ENCODE measurements at places on chromosomes 6 and 20. TPM values are rescaled to one million over a fixed set of nuclear protein-coding genes. Genes with fewer than 3 reads are reported as not detected.

HAO1 gene
- not detected for total RNA-seq

TSPO2 gene
- not detected for total RNA-seq

NHSL1 gene
- 0.18 TPM for total RNA-seq

DNA sequence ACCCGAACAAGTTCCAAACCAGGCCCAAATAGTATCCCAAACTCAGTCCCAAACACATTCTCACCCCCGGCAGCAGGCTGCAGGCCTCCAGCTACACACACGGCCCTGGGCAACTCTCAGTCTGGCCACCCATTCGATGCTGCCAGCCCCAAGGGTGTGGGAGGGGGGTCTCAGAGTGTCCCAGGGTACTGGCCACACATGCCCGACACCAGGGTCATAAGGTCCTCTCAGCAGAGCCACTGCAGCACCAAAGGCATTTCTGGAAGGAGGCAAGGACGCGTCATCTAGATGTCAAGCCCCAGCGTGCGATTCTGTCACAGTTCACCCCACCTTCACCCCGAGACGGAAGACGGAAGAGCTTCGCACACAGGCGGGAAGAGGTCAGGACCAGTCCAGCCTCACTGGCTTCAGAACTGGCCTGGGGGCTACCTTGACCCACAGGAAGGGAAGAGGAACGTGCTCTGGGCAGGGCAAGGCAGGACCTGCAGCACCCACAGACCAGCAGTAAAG is 9.5 kb downstream of the MYL9 start:
- no peak overlapping the region for H3K27ac ChIP-seq
- no peak overlapping the region for H3K4me3 ChIP-seq

DNA sequence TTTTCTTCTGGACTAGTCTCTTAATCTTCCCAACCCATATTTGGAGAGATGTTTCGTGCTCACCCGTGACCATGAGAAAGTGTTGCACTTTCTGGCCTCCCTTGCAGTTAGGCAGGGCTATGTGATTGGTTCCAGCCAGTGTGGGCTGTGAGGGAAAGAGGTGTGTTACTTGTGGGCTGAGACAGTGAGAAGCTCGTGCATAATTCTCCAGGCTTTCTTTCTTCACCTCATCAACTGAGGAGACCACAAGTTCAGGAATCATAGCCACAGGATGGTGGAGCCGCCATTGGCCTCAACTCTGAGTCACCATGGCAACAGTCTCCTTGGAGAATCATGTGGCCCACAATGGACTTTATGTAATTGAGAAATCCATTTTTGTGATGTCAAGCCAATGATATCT is 57.5 kb upstream of the FUCA2 start:
- H3K36me3 ChIP-seq: no peaks in the 10 kb centered on the region
- no peak overlapping the region for H3K27ac ChIP-seq
- no peak overlapping the region for H3K4me3 ChIP-seq
- peaks cover 28% of the 10 kb centered on the region for H3K4me1 ChIP-seq

DNA sequence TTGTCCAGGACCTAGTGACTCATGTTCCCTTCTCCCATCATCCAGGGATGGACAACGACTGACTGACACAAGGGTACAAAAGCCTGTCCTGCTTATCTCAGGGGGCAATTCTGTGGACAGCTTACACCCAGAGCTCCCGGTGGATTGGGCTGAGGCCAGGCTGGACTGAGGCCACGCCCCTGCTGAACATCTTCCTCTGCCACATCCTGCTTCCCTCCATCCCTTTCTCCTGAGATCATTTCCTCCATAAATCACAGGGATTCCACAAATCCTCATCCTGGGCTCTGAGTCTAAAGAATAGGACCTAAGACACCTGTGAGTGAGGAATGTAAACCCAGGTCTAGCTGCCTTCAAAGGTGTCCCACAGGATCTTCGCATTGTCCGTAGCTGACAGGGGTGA is 30.4 kb upstream of the RNF24 start:
- H3K27ac ChIP-seq: no peak overlapping the region
- no peaks in the 10 kb centered on the region for H3K36me3 ChIP-seq
- no peak overlapping the region for H3K4me3 ChIP-seq
- DNase-seq: no peak
- peaks cover 4% of the 10 kb centered on the region for H3K4me1 ChIP-seq

DNA sequence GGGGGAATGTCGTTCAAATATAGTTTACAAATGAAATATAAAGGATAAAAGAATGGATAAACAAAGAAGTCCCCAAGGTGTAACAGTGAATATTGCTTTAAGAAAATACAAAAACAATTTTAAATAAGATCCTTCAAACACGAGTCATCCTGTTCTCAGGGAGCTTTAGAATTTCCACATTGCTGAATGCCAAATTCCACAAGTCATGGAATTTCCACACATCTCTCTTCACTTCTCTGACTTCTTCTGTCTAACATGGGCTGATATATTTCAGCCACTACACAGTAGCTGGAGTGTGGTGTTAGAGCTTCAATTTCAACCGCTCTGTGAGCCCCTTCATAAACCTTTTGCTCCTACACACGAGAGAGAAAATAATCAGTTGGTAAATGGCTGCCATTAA is 28.0 kb downstream of the IL22RA2 start:
- no peak overlapping the region for H3K27ac ChIP-seq
- no peak overlapping the region for H3K4me3 ChIP-seq
- no peaks in the 10 kb centered on the region for H3K36me3 ChIP-seq
- no peak for DNase-seq

- peaks cover 29% of the 10 kb centered on the region for H3K27me3 ChIP-seq
- no peak overlapping the region for H3K27ac ChIP-seq
- no peak overlapping the region for H3K4me3 ChIP-seq
- DNase-seq: no peak
- H3K36me3 ChIP-seq: no peaks in the 10 kb centered on the region
Measured at GRCh38 chr20:62553136-62553837, 77.5 kb upstream of the GATA5 start.

DNA sequence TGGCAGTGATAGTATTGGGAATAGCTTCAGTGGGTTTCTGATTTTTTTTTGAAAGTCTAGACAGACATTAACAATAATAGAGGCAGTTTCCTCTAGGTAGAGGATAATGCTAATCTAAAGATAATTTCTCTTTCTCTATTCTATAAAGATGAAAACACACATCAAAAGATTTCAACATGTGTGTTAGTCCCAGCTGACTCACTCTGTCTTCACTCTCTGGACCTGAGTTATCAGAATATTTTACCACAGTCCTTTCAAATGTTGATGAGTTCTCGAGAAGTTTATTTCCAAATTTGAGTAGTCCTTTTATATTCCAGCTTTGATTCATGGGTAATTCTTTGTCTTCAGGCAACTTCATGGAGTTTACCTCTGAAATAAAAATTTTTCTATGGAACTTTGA is 17.1 kb downstream of the RPRD1B start:
- H3K27me3 ChIP-seq: no peaks in the 10 kb centered on the region
- peaks cover 50% of the 10 kb centered on the region for H3K4me1 ChIP-seq
- no peak for DNase-seq
- H3K4me3 ChIP-seq: no peak overlapping the region
- H3K27ac ChIP-seq: peak overlapping the region; percentile 69

GRCh38 chr6:85756982-85757381 is 114.3 kb upstream of the SYNCRIP start:
- peaks cover 5% of the 10 kb centered on the region for H3K27me3 ChIP-seq
- H3K27ac ChIP-seq: no peak overlapping the region
- H3K36me3 ChIP-seq: no peaks in the 10 kb centered on the region
- no peak for DNase-seq

DNA sequence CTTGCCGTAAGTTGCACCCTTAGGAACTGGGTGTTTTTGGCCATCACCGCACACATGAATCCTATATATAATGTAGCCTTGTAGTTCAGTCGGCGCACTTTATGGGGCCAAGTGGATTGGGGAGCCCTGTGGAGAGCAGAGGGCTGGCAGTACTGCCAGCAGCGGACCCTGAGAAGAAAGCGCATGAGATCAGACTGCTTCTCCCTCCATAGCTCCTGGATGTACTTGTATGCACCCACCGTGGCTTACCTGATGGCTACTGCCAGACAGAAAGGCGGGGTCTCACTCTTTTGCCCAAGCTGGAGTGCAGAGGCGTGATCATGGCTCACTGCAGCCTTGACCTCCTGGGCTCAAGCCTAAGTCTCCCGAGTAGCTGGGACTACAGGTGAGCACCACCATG is 32.8 kb upstream of the OVOL2 start:
- no peak overlapping the region for H3K27ac ChIP-seq
- H3K4me3 ChIP-seq: no peak overlapping the region
- DNase-seq: no peak
- no peaks in the 10 kb centered on the region for H3K4me1 ChIP-seq
- H3K36me3 ChIP-seq: no peaks in the 10 kb centered on the region
- H3K27me3 ChIP-seq: peaks cover 2% of the 10 kb centered on the region

GRCh38 chr20:63116412-63117106 is 99.4 kb downstream of the YTHDF1 start:
- H3K4me3 ChIP-seq: no peak overlapping the region
- peak; percentile 15 for DNase-seq
- H3K27me3 ChIP-seq: peaks cover 34% of the 10 kb centered on the region
- no peaks in the 10 kb centered on the region for H3K36me3 ChIP-seq
- no peak overlapping the region for H3K27ac ChIP-seq

GRCh38 chr6:145367149-145367548 is 368.2 kb downstream of the EPM2A start:
- DNase-seq: no peak
- H3K4me3 ChIP-seq: no peak overlapping the region
- no peaks in the 10 kb centered on the region for H3K36me3 ChIP-seq
- H3K27me3 ChIP-seq: peaks cover 4% of the 10 kb centered on the region

- no peaks in the 10 kb centered on the region for H3K4me1 ChIP-seq
- no peak overlapping the region for H3K4me3 ChIP-seq
- no peaks in the 10 kb centered on the region for H3K36me3 ChIP-seq
- no peaks in the 10 kb centered on the region for H3K27me3 ChIP-seq
- no peak for DNase-seq
Measured at GRCh38 chr6:154057098-154057497, 18.1 kb downstream of the OPRM1 start.

Measured in activated CD8-positive, alpha-beta T cell treated with anti-CD3 and anti-CD28 coated beads for 36 hours (primary cell).